ENCODE measurements at places on chromosomes 5 and 9.

GRCh38 chr9:113929634-113930389 is 53.7 kb downstream of the ZNF618 start:
- DNase-seq = no peak

- no peak for DNase-seq
These were observed 190.6 kb upstream of the MSX2 start for GRCh38 chr5:174533751-174534241.

DNA sequence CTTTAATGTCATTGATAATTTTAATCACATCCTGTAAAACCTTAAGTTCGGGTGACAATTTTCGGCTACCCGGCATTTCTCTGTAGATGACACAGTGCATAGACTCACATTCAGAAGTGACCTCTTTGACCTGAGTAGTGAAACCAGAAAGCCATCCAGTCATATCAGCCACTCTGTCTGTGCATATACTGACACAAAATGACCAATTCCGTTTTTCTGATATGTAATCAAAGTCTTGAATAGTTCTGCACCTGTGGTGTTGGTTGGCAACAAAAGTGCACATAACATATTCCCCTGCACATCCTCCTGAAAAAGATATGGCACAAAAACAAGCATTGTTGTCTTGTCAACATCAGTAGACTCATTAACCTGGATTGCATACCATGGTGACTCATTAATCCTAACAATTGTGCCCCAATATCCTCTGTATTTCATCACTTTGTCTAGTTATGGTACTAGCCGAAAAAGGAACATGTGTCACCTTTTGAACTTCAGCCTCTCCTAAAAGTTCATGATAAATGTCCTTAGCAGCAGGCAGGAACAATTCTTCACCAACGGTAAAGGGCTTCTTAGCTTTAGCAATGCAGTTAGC is 4.6 kb upstream of the HNRNPA0 start:
- no peak for DNase-seq

DNA sequence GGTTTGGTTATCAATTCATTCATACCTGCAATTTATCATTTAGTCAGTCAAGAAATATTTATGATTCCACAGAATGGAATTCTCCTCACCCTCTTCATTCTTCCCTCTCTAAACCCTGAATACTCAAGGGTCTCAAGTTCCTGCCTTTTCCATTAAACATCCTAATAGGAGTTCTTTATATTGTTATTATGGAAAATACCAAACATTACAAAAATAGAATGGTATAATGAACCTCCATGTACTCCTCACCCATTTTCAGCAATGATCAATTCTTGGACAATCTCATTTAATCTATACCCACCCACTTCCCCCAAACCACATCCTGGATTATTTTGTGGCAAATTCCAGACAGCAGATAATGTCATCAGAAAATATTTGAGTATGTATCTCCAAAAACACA is 74.5 kb downstream of the ADAMTS12 start:
- no peak for DNase-seq

GRCh38 chr5:77177576-77177975 is 32.9 kb upstream of the PDE8B start:
- no peak for DNase-seq

GRCh38 chr9:110996436-110997220 is 41.6 kb downstream of the LPAR1 start:
- peak; percentile 58 for DNase-seq

- DNase-seq = no peak
These were observed 199.3 kb upstream of the CD180 start for GRCh38 chr5:67395790-67396418.

- peak; percentile 52 for DNase-seq
These were observed 820 bp upstream of the NFX1 start for GRCh38 chr9:33289496-33289895.

- DNase-seq = no peak
These were observed 57.7 kb downstream of the PDE6A start for GRCh38 chr5:149886692-149887470.

- DNase-seq = peak; percentile 46
These were observed 70.8 kb downstream of the ACTL7B start for GRCh38 chr9:108784998-108785397.

DNA sequence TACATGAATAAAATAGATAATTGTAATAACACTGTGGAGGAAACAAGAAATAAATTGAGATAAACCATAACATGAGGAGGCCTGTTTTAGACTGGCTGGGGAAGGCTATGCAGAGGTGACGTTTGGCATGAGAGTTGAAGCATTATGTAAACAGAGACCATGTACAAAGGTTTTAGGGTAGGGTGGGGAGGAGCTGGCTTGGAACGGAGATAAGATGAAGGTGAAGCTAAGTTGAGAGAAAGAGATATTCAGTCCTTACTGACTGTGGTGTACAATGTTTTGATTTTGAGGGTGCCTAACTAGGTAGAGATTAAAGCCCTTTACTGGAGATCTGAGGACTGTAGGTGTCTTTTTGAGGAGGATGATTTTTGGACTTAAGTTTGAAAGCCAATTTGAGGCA is 17.8 kb downstream of the MAN2A1 start:
- DNase-seq = no peak

GRCh38 chr9:128341435-128341849 is 1.1 kb downstream of the SLC27A4 start:
- DNase-seq = peak; percentile 54

GRCh38 chr5:178535299-178536175 is 54.7 kb downstream of the COL23A1 start:
- DNase-seq = peak; percentile 49

- DNase-seq = no peak
These were observed 1329.5 kb upstream of the WWC1 start for GRCh38 chr5:166961913-166962312.

GRCh38 chr5:135502836-135503520 is 32.8 kb downstream of the NEUROG1 start:
- no peak for DNase-seq

GRCh38 chr5:74990194-74990593 is 62.2 kb downstream of the GCNT4 start:
- DNase-seq = no peak

GRCh38 chr5:72206994-72207393 is 99.7 kb downstream of the MAP1B start:
- DNase-seq = no peak

DNA sequence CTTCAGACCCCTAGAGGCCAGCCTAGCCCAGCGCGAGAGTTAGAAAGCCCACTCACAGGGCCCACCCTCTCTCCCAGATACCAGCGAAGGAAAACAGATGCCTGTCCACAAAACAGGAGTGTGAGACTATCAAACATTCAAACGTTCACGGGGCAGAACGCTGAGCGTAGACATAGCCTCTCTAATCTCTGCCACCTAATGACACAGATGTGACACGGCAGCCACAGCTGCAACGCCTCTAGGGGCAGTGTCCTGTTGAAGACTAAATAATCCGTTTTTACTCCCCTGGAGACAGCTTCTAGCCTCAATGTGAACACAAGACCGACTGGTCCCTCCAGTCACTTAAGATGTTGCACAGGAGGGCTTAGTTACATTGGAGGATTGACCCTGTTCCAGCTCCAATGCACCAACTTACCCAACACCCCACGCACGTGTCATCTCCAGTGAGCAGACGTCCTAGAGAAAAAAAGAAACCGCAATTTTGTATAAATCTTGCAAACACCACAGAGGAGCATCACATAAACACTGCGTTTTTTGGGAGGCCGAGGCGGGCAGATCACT is 14.3 kb downstream of the DIPK1B start:
- no peak for DNase-seq

DNA sequence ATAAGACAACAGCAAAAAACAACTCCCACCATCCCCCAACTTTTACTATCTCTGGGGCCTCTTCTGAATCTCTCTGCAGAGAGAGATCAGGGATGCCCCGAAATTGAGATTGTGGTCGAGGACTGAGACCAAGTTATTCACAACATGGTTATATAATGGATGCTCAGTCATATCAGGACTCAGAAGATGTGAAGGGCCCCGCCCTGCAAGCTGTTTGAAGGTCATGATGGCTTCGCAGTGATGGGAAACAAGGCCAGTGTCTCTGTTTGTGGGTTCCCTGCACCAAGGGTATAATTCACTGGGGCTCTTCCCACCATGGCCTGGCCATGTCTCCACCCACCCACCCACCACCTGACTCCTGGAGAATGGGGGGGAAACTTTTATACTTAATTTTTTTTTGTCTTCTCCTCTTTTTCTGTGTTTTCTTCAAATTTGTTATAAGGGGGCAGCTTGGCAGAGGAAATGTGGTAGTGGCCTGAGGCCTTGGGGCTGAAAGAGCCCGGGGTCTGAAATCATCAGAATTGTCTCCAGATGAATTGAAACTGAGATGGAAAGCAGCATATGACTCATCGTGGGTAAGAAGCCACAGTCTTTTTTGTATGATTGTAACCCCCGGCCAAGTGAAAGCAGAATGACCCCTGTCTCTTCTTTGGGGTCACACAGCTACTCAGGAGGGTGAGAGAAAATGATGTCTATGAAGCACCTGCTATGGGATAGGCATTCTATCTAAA is 15.0 kb upstream of the TEX48 start:
- no peak for DNase-seq

DNA sequence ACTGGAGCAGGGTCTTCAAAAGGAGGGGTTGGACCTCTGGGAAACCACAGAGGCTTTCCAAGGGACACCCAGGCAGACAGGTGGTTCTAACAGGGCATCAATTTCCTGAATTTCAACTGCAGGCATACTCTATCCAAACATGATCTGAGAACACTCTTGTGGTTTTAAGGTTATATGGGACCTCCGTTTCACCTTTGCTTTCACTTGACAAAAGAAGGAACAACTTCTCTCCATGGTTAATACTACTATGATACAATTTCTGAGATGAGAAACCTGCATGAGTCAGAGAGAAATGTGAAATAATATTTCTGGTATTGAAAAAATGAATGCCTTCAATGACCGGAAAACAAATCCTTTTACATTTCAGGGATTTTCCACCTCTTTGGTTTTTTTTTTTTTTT is 28.0 kb upstream of the ERAP1 start:
- DNase-seq = no peak

GRCh38 chr5:53130266-53130665 is 20.7 kb upstream of the MOCS2 start:
- no peak for DNase-seq

GRCh38 chr5:157198277-157198986 is 17.8 kb downstream of the ITK start:
- no peak for DNase-seq
